ENCODE measurements at places on chromosomes 12 and 14.

GRCh38 chr14:87034680-87035079 lies 958.3 kb downstream of the GALC start:
- ATAC-seq = no peak

GRCh38 chr12:132391326-132392041 lies 62.1 kb upstream of the GALNT9 start:
- no peak for ATAC-seq

DNA sequence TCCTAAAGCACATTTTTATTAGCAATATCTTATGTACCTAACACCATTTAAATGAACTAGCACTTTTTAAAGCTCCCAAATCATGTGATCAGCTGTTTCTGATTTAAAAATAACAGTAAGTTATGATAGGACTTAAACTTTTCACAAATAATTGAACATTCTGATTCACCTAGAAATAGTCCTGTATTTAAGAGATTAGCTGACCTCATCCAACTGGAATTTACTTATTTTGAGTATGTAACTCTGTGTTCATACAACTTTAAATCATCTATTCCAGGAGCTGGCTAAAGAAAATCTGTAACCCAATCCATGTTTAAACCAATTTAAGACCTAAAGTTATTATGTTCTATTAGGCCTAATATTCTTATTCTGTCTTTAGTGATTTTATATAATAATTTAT lies 184.3 kb downstream of the CCDC91 start:
- ATAC-seq = no peak

DNA sequence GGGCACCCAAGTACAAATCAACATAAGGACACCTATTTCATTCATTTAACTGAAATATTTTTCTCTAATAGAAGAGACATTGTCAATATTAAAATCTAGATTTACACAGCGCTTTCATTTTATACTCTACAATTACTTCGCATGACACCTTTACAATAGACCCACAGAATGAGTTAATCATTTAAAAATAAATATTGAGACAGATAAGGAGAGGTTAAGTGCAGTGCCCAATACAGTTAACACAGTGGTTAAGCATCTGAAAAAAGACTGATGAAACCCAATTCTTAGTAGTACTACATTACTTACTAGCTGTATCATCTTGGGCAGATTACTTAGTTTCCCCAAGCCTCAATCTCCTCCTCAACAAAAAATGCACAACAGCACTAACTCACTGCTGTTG lies 116.2 kb downstream of the DENND5B start:
- no peak for ATAC-seq

- no peak for ATAC-seq
Measured at GRCh38 chr12:41441180-41441579, 253.1 kb downstream of the PDZRN4 start.

- no peak for ATAC-seq
Measured at GRCh38 chr14:106459971-106460730, 933.8 kb downstream of the TMEM121 start.
